ENCODE measurements at places on chromosomes 6 and 20. TPM values are rescaled to one million over a fixed set of nuclear protein-coding genes. Genes with fewer than 3 reads are reported as not detected.

- peak overlapping the region; percentile 67 for H3K4me3 ChIP-seq
- peaks cover 2% of the 10 kb centered on the region for H3K36me3 ChIP-seq
- DNase-seq, result no peak
- peaks cover 61% of the 10 kb centered on the region for H3K4me1 ChIP-seq
Observed at GRCh38 chr6:137698636-137699030, 168.4 kb upstream of the TNFAIP3 start.

- peak overlapping the region; percentile 93 for H3K27ac ChIP-seq
- H3K27me3 ChIP-seq, result no peaks in the 10 kb centered on the region
- H3K4me1 ChIP-seq, result peaks cover 38% of the 10 kb centered on the region
- peak overlapping the region; percentile 91 for H3K4me3 ChIP-seq
- peaks cover 5% of the 10 kb centered on the region for H3K36me3 ChIP-seq
- DNase-seq, result no peak
Observed at GRCh38 chr20:36571564-36572504, 1.6 kb upstream of the TGIF2 start.

DNA sequence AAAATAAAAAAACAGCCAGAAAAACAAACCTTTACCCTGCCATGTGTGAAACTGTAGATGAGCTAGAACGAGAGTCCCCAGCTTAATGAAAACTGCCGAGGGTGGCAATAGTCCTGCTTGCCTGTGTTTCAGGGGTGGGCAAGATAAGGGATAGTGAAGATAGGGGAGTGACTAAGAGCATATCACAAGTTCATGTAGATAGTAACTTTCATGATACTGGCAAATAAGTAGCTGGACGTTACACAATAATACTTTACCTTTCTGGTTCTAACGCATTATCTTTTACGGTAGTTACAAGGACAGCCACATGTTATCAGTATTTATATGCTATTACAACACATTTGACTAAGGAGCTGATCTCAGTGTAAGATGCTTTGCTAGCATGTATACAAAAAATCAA lies 9.3 kb upstream of the FBXO9 start:
- peaks cover 39% of the 10 kb centered on the region for H3K4me1 ChIP-seq
- DNase-seq, result no peak
- no peak overlapping the region for H3K27ac ChIP-seq
- peaks cover 3% of the 10 kb centered on the region for H3K36me3 ChIP-seq
- no peaks in the 10 kb centered on the region for H3K27me3 ChIP-seq
- H3K4me3 ChIP-seq, result no peak overlapping the region

DNA sequence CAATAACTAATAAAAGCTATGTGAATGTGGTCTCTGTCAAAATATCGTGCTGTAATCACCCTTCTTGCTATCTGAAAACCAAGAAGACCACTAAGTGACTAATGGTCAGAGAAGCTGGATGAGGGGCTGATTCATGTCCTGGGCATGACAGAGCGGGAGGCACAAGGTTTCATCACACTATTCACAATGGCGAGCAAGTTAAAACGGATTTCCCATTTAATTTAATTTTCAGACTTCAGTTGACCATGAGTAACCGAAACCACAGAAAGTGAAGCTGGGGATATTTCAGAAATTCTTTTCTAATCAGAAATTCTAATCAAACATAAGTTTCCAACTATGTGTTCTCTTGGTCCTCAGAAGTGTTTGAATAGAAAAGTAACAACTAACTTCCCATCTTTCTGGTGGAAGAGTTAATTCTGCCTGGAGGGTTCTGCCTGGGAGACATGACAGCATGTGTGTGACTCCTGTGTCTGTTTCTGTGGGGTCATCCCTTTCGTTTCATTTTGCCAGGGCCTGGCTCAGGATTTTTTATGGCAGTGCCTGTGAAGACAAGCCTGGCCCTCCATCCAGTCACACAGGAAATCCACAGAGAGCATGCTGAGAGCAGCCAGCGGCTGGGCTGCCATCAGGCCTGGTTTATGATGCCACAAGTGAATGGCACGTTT lies 98.9 kb downstream of the FAM120B start:
- H3K27ac ChIP-seq, result no peak overlapping the region
- H3K4me3 ChIP-seq, result no peak overlapping the region
- peaks cover 2% of the 10 kb centered on the region for H3K36me3 ChIP-seq
- peaks cover 4% of the 10 kb centered on the region for H3K27me3 ChIP-seq
- no peaks in the 10 kb centered on the region for H3K4me1 ChIP-seq

DNA sequence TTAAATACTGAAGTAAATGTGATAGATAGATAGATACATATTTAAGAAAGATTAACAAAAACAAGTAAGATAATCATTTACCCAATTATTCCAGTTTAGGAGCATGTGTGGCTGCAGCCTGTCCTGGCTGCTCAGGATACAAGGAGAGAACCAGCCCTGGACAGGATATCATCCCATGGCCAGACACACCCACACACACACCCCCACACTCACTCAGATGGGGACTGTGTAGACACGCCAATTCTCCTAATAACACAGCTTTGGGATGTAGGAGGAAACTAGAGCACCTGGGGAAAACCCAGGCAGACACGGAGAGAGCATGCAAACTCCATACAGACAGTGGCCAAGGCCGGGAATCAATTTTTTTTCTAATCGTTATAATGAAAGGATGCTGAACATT lies 45.6 kb downstream of the GFOD1 start:
- no peak overlapping the region for H3K4me3 ChIP-seq
- no peak for DNase-seq
- no peaks in the 10 kb centered on the region for H3K36me3 ChIP-seq
- H3K27me3 ChIP-seq, result no peaks in the 10 kb centered on the region
- H3K27ac ChIP-seq, result no peak overlapping the region

DNA sequence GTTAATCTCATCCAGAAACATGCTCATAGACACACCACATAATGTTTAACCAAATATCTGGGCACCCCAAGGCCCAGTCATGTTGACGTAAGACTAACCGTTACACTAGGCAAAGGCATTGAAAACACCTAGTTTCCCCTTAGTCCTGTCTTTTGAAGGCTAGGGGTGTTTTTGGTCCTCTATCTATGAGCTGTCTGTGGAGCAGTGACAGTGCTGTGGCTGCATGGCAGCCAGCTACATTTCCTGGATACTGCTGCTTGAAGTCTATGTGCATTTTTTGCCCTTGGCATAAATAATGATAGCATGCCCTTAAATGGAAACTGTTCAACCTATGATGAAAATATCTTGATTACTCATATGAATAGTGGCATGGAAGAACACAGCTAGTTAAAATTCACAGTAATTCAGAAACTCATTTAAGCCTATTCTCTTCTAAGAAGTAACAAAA lies 18.6 kb downstream of the FARS2 start:
- peaks cover 7% of the 10 kb centered on the region for H3K36me3 ChIP-seq
- H3K27me3 ChIP-seq, result no peaks in the 10 kb centered on the region
- H3K4me1 ChIP-seq, result peaks cover 73% of the 10 kb centered on the region
- peak; percentile 65 for DNase-seq
- H3K27ac ChIP-seq, result peak overlapping the region; percentile 99

DNA sequence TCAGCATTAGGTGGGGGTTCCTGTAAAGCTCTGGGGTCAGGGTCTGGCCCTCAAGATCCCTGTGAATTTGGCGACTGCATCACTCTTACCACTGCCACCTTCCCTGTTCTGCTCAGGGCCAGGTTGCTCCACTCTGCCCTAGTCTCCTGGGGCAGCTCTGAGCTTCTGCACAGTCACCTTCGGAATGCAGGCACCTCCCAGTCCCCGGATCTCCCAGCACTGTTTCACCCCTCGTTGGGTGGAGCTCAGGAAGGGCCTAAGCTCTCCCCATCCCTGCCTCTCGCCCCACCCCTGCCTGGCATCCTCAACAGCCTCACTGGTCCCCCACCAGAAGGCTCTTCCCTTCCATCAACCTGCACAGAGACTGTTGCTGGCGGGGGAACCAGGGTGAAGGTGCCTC lies 46.2 kb downstream of the YTHDF1 start:
- no peaks in the 10 kb centered on the region for H3K4me1 ChIP-seq
- H3K36me3 ChIP-seq, result no peaks in the 10 kb centered on the region
- no peak overlapping the region for H3K4me3 ChIP-seq
- peaks cover 25% of the 10 kb centered on the region for H3K27me3 ChIP-seq
- no peak overlapping the region for H3K27ac ChIP-seq

GRCh38 chr6:134345789-134346188 lies 27.9 kb upstream of the SGK1 start:
- H3K36me3 ChIP-seq, result no peaks in the 10 kb centered on the region
- no peak overlapping the region for H3K27ac ChIP-seq
- H3K4me3 ChIP-seq, result no peak overlapping the region
- H3K27me3 ChIP-seq, result no peaks in the 10 kb centered on the region
- no peak for DNase-seq
- H3K4me1 ChIP-seq, result peaks cover 6% of the 10 kb centered on the region

IL20RA gene
- not detected for total RNA-seq

All from activated T-cell treated with anti-CD3 and anti-CD28 coated beads, Interleukin-2, amount 50 U/mL, for 72 hours (primary cell).